ENCODE measurements at places on chromosomes 12 and 14.

DNA sequence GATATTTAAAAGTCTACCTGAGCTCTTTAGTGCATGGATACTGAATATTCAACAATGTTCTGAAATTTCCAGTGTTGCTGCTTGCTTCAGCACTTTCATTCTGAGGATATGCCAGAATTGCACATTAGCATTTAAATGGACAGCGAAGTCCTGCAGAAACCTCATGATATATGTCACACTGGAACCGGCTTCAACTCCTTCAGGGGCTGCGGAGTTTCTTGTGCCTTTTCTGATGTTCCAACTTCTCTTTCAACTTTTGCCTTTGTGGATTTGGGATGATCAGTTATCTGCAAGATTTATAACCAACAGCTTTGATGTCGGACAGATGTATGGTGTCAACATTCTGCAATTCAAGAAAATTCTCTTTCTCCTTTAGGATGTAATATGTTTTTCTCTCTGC lies 142.5 kb upstream of the LMNTD1 start:
- no peak for DNase-seq

DNA sequence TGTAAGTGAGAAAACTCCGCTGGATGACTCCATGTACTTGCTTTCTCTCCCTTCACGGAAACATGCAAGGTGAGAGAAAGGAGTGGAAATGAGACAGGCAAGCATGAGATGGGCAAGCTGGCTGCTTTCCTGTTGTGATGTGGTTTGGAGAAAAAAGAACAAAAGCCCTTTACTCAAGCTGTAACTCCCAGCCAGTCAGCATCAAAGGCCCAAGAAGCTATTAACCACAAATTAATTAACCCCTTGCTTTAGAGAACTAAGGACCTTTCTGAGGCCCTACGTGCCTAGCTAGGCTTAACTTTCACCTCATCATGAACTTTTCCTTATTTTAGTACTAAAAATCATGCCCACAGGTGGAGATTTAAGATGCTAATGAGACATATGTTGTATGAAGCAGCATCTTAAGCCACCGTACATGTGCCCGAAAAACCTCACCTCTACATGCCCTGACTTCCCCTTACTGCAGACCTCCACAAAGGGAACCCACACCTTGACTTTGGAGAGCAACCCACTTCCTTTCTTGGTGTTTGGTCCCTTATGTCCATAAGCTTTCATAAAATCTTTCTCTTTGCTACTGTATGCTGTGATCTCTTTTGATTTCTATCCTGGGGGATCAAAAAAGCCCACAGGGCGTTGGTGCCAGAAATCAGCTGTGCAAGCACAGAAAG lies 87.0 kb downstream of the GALNT8 start:
- DNase-seq = no peak

DNA sequence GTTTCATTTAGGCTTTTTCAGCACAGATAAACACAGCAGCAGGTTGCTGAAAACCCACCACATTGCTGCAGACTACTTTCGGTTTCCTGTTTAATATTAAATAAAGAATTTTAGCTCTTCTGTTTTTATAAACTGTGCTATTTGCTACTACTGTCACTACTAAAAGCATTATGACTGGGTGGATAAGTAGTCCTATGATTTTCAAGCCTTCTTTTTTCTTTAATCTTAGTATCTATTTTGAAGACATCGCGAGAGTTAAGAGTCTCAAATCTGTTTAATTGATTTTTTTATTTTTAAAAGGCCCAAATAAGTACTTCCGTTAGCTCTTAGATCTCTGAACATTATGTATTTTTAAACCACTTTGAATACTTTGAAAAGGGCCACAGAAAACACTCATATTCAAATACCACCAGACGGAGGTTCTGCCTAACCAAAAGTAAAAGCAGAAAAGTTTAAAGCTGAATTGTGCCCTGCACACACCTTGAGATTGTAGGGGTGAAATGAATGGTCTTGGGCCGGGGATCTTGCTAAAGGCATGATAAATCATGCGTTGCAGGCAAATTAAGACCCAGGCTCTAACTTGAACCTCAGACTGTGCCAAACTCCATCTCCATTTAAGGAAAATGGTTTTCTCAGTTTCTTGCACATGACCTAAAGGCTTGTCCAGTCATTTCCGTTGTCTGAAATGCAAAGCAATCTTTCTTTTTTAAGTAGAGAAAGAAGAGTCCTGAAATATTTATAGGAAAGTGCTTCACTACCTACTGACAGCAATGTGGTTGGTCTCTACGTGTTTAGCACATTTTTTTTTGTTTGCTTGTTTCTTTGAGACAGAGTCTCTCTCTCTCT lies 13.6 kb upstream of the FOXN3 start:
- DNase-seq = no peak

GRCh38 chr14:94677213-94677612 lies 65.0 kb downstream of the SERPINA3 start:
- no peak for DNase-seq

DNA sequence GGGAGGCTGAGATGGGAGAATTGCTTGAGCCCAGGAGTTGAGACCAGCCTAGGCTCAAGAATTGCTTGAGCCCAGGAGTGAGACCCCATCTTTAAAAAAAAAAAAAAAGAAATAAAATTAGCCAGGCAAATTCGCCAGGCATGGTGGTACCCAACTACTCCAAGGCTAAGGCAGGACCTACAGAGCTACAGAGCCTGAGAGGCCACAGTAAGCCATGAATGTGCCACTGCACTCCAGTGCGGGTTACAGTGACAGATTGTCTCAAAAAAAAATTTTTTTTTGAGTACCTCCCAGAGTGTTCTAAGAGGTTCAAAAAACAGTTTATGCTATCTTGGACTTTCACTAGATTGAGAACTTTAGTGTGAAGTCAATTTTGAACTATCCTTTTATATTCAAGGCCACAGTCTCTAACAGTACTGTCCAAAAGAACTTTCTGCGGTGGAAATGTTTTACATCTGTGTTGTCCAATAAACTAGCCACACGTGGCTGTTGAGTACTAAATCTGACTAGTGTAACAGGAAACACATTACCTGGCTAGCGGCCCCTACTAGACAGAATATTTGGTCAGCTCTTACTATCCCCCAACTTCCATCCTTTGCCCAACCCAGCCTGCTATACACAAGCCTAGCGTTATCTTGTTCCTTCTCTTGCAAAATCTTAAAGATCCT lies 2.4 kb downstream of the RPL36AL start:
- DNase-seq = no peak

- DNase-seq = no peak
These were observed 150.3 kb upstream of the PTPRQ start for GRCh38 chr12:80293759-80294158.

GRCh38 chr14:78240567-78240966 lies 70.4 kb downstream of the NRXN3 start:
- no peak for DNase-seq

GRCh38 chr12:23722655-23723054 lies 226.8 kb downstream of the SOX5 start:
- no peak for DNase-seq

DNA sequence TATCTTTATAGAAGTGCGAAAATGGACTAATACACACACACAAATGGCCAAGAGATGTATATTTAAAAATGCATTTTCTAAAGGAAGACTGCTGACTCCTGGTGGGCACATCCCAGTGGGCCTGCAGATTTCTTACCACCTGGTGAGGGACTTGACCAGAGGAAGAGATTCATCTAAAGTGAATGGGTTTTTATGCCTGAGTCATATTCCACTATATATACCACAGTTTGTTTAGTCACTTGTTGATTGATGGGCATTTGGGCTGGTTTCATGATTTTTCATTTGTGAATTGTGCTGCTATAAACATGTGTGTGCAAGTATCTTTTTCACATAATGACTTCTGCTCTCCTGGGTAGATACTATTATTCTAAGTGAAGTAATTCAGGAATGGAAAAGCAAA lies 277.3 kb downstream of the SLC16A7 start:
- no peak for DNase-seq

- DNase-seq = no peak
These were observed 1.4 kb downstream of the ASIC1 start for GRCh38 chr12:50058743-50059312.

DNA sequence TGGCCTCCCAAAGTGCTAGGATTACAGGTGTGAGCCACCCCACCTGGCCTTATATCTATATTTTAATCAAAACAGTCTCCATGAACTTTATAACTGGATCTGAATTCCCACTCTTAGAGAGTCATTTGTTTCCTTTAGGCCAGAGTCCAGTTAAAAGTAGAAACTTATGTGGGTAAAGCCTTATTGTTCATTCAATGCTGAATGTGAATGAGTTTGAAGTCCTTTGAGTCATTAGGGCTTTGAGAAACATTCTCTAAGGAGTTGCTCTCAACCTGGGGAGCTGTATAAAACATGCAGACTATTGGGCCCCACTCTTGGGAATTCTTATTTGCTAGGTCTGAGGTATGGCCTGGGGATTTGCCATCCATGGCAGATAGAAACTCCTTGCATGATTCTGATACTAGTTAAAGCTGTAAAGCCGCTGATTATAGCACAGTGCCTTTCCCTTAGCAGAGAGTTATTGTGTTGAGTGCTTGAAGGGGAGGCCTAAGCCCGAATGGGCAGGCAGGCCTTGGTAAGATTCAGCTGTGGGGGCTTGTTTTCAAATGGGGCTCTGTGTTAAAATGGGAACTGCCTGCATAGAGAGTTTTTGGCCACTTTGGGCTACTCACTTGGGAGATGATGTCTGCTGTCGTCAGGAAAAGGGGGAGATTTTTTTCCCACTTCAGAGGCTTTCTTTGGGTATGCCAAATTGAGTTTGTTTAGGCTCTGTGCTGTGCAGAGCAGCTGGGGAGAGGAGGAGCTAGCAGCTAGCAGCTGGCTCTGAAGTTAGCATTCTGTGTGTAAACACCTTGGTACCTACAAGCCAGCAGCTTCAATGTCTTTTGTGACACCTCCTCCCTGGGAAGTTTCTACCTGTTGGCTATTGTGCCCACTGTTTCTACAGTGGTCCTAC lies 117.5 kb downstream of the DACT1 start:
- DNase-seq = no peak

DNA sequence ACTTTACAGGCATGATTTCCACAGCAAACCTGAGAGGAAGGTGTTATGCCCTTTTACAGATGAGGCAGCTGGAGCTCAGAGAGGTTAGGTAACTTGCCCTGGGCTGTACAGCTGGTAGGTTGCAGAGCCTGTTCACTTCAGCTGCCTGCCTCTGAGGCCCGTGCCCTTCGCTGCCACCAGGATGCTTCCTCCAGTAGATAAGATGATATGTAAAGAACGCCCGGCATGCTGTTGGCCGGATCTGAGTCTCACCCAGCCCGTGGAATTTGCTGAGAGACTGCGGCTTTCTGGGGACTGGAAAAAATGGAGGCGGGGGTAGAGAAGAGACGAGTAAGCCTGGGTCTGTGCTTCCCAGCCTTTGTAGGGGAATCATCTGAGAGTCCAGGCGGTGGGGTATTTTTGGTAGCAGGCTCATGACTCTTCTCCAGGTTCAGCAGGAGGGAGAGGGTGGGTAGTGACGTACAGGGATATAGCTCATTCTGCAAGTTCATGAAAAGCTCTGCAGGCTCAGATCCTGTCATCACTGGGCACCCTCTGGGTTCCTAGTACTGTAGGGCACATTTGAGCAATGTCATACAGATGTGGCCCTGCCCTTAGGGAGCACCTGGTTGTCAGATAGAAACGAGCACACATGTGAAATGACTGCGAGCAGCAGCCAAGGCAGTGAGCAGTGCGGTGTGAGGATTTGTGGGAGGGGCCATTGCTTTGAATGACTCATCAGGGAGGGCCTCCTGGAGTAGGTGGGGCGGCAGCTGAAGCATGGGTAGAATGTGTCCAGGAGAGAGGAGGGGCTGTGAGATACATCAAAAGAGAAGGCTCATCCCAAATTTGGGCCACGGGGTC lies 159.4 kb downstream of the TSPAN9 start:
- no peak for DNase-seq

DNA sequence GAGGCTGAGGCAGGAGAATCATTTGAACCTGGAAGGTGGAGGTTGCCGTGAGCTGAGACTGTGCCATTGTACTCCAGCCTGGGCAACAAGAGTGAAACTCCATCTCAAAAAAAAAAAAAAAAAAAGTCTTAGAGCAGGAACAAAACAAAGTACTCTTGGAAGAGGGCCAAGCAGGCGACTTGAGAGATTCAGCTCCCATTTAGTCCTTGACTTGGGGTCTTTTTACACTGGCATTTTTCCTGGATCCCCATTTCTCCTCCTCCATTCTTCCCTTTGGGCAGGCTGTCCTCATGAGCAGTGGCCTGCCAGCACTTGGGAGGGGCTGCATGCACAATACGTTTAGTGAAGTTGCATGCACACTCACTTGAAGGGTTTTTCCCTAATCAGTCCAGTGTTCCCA lies 72.9 kb downstream of the C14orf132 start:
- no peak for DNase-seq

- peak; percentile 69 for DNase-seq
These were observed 3.9 kb upstream of the GSC start for GRCh38 chr14:94773655-94774343.

DNA sequence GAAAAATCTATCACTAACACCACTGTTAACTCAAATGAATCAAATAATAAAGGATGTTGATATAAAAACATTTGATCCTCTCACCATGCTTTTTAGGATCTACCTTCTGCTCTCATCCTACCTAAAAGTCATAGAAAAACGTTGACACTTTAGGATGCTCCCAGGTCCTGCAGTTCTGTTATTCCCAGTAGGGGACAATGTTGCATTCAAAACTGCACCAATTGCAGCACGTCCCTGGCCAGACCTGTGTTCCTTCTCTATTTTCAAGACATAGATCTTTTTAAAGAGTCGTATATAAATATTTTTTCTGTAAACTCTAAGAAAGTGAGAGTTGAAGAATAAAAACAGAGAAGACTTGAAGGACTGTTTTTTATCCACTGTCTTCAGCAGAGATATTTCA lies 8.8 kb downstream of the AICDA start:
- no peak for DNase-seq

DNA sequence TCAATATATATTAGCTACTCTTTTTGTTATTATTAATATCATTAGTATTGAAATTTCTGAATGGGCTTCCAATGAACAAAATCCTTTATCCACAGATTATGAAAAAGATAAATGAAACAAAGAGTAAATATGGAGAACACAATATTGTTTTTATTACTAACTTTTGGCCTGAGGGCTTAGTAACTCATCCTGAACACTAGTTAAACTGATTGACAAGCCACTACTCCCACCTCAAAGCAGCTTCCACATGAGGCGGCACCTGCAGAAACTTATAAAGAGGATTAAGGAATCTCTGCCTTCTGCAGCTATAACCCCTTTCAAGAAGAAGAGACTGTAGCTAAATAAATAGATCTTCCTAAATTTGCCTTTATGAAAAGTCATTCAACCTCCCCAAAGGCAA lies 187.6 kb upstream of the ALG10 start:
- DNase-seq = no peak

Measured in right kidney (tissue), 9 donors.